ENCODE measurements at places on chromosomes 1 and 21.

GRCh38 chr1:185789501-185790193 lies 55.5 kb downstream of the HMCN1 start:
- DNase-seq: no peak

- peak; percentile 34 for DNase-seq
These were observed 43.0 kb downstream of the TMCC2 start for GRCh38 chr1:205270764-205271163.

- no peak for DNase-seq
These were observed 337.7 kb downstream of the DISC1 start for GRCh38 chr1:231964241-231964640.

DNA sequence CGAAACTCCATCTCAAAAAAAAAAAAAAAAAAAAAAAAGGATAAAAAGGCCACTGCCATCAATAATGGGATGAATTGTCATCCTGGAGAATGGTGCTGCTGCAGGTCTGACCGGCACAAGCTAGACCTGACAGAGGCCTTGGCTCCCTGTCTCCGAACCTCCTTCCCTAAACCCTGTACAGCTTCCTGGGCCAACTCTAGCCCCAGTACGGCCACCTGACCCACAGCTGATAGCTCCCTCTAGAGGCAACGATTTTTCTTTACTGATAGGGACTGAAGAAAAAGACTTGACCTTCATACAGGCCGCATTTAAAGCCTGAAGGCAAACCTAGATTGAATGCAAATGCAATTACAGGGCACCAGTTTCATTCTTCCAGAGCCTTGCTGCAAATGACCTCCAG lies 30.7 kb downstream of the NOL9 start:
- peak; percentile 66 for DNase-seq

GRCh38 chr1:5238351-5239130 lies 584.1 kb downstream of the AJAP1 start:
- DNase-seq: no peak

DNA sequence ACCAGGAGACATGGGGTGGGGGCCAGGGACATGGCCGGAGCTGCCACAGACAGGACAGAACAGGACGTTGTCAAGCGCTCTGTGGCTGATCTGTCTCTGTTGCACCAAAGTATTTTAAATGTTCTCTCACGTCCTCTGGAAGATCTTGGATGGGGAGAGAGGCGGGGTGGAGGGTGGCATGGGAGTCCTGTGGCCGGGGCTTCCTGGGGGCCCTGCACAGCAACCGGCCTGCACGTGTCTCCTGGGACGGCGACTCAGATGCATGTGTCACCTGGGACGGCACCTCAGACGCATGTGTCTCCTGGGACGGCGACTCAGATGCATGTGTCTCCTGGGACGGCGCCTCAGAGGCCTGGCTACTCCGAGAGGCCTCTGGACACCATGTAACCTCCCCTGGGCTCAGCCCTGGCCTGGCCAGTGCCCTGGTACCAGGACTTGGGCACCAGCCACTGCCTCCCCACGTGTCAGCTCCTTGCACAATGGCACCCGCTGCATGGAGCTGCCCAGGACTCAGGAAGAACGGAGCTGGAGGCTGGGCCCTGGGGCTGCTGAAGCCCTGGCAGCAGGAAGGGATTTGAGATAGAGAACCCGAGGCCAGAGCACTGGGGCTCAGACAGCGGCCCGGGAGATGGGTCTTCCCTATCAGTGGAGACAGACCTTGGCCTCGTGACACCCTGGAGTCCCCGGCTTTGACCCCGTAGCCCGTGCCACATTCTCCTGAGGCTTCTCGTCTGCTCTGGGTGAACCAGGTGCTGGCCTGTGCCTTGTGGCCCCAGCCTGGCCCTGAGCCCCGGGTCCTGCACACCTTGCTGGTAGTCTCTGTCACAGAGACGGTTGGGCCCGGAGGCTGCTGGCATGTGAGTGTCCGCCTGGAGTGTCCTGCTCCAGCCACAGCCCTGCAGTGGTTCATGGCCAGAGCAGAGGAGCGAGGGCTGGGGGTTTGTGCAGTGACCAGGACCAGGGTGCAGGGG lies 14.7 kb upstream of the SLC19A1 start:
- no peak for DNase-seq

GRCh38 chr1:118042501-118042900 lies 113.0 kb downstream of the WDR3 start:
- no peak for DNase-seq

DNA sequence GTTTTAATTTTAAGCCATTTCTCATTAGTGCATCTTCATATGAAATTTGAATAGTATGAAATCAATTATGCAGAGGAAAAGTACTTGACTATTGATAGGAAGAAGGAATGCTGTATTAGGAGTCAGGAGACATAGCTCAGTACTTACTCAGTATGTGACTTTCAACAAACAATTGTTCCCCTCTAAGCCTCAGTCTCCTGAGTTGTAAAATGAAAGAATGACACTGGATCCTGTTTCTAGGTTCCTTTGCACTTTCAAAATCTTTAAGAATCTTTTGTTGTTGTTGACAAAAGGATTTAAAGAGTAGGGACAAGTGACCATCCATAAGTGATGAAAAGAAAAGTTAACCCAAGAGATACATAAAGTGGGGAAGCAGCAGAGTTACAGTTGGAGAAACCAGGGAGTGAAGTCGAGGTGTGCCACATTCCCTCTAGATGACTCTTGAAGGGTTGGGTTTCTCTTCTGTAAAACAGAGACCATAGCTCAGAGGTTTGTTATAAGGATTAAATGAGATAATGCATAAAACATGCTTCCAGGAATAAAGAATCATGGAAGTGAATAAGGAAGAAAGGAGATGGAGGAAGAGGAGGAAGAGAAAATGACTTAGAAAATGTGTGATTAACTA lies 105.7 kb upstream of the KCNJ15 start:
- no peak for DNase-seq

Data from fibroblast of pulmonary artery (primary cell).